Right renal cortex interstitium (tissue), 3 donors: ENCODE measurements at places on chromosomes 16 and 17.

GRCh38 chr17:17289701-17290100 lies 8.7 kb upstream of the COPS3 start:
- DNase-seq = no peak

DNA sequence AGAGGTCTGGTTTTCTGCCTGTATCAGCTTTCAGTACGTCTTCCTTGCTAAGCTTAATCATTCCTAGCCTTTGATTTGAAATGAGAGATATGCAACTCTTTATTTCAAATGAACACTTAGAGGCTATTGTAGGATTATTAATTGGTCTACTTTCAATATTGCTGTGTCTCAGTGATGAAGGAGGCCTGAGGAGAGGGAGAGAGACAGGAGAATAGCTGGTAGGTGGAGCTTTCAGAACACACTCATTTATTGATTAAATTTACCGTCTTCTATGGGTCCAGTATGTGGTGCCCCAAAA lies 187.0 kb downstream of the BCAS3 start:
- no peak for DNase-seq

DNA sequence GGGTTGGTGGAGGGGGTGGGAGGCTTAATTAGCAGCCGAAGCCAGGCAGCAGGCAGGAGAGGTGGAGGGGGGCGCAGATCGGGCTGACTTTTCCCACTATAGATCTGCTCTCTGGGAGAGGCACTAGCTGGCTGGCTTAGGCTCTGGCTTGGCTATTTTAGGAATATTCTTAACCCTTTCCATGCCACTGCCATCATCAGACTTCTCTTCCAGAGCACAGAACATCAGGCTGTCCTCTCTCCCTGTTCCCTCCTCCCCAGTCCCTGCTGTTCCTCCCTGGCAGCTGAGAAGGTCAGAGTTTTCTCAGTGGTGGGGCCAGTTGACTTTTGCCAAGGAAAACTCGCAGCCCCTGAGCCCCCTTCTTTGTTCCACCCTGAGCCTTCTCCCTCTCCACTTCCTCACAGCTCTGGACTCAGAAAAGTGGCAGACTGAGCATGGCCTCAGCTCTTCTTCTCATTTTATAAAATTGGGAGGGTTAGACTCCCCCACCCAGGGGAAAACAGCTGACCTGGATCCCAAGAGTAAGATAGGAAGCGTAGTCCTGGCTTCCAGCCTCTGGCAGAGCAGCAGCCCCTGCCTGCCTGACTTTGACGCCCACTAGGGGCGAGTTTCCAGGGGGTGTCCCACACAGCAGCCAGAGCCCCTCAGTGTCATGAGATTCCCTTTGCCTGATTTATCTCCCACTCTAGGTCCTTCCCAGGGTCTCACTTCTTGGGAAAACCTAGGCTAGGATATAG lies 9.9 kb upstream of the C1QL1 start:
- no peak for DNase-seq

DNA sequence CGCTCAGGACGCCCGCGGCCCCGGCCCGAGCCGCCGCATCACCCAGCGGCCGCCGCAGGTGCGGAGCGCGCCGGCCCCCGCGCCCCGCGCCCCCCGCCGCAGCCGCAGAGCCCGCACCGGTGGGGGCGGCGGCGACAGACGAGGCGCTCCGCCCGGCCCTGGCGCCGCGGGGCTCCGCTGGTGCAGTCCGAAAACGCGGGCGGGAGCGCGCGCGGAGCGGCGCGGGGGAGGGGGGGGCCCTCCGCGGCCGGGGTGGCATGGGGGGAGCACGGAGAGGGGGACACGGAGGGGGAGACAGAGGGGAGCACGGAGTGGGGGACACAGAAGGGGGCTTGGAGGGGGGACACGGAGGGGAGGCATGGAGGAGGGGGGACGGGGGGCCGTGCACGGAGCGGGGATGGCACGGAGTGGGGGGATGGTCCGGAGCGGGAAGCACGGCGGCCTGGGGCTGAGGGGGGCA lies at the start of gene AATK:
TSS of gene AATK (minus strand) at position 189 of the 460 bp plus-strand sequence. CDS start 229 bp downstream, outside the sequence.
- no peak for DNase-seq

GRCh38 chr16:30353438-30354129 lies 1.5 kb downstream of the CD2BP2 start:
- no peak for DNase-seq

DNA sequence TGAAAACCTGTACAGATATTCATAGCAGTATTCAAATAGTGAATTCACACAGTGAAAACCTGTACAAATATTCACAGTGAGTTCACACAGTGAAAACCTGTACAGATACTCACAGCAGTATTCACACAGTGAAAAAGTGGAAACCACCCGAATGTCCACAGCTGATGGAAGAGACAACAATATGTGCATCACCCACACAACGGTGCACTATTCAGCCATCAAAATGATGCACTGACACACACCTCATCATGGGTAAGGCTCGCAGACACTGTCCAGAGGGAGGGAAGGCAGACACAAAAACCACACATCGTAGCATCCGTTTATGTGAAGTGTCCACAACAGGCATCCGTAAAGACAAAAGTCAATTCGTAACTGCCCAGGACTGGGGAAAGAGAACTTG lies 100.9 kb downstream of the VPS53 start:
- no peak for DNase-seq

DNA sequence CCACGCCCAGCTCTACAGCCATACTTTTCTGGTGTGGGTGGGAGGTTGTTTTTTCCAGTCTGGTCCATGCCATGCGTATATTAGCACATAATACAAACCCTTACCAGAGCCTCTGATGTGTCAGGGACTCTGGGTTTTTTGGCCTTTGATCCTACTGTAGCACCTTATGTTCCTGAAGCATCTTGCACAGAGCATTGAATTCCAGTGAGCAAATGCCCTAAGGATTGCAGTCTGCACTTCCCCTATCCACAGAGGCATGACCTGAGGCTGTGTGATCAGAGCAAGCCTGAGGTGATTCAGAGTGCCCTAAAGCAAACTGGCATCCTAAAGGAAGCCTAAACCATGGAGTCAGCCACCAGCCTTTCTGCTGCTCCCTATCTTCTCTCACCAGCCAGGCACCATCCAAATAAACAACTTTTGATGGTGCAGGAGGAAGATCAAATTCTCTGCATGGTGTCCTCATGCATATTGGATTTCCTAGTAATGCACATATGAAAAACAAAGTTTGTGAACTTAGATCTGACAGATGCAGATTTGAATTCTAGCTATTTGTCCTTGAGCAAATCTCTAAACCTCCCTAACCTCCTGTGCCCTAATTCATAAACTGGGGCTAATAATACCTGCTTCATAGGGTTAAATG lies 41.2 kb upstream of the HAS3 start:
- no peak for DNase-seq

GRCh38 chr17:64002658-64003525 lies 4.7 kb downstream of the PRR29 start:
- no peak for DNase-seq

GRCh38 chr16:85400305-85401205 lies 212.6 kb upstream of the GSE1 start:
- DNase-seq = no peak

DNA sequence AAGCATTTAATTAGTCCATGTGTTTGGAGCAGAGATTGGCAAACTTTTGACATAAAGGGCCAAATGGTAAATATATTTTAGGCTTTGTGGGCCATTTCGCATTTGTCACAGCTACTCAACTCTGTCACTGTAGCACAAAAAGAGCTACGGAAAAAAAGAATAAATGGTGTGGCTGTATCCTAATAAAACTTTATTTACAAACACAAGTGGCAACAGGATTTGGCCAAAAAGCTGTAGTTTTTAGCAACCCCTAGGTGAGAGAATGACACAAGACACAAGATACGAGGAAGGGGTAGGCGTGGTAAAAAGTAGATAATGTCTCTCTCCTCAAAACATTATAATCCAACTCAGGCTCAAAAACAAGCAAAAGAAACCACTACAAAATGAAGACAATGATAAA lies 66.5 kb downstream of the TTC19 start:
- DNase-seq = no peak

DNA sequence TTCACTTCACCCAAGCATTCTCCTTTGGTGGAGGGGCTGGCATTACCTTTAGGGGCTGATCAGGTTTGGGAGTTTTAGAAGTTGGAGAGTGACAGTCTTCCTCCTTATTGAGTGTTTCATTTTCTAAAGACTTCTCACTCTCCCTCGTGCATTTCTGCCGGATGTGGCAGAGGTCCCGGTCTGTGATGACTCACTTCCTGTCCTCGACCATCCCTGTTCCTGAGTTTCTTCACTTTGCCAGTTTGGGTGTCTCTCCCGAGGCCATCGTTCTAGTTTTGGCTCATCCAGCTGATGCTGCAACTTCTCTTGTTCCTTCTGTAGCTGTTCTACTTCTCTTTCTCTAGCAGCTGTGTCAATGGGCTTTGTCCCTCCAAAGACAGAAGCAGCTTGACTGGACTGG lies 104.3 kb downstream of the PHKB start:
- no peak for DNase-seq

DNA sequence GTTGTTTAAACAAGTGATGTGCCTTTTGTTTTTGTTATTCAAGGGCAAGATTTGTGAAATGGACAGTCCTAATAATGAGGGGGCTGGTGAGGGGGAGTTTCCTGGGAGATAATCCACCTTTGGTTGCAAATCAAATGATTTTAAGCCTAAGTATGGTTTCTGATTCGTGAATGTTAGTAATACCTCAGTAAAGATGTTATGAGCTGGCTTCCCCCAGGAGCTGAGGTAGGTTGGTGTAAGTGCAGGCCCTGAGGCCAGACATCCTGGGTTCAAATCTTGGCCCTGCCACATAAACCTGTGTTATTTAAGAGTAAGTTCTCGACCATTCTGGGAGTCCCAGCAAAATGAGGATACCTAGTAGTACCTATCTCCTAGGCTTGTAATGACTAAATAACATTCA lies 1.5 kb downstream of the SNX29 start:
- DNase-seq = no peak

DNA sequence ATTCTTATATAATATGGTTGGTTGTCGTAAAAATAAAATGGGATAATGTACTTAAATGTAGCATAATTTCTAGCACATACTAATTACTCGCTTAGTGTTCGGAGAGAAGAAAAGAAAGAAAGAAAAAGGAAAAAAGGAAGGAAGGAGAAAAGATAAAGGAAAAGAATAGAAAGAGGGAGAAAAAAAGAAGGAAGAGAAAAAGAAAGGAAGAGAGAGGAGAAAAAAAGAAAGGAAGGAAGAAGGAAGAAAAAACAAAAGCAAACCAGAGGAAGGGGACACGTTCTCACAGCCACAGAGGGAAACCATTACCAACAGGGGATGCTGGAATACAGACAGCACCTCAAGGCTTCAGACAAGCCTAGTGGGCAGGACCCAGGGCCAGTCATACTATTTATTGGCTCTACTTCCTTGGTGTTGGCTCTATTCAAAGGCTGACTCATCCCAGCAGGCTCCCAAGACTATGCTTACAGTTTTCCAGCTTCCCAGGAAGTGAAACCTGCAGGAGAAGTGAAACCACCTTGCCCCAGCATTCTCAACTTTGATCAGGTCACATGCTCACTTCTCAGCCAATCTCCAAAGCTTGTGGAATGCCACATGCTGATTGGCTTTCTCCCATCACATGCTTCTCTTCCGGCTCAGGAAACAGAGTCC lies 273.5 kb upstream of the IRX5 start:
- no peak for DNase-seq

DNA sequence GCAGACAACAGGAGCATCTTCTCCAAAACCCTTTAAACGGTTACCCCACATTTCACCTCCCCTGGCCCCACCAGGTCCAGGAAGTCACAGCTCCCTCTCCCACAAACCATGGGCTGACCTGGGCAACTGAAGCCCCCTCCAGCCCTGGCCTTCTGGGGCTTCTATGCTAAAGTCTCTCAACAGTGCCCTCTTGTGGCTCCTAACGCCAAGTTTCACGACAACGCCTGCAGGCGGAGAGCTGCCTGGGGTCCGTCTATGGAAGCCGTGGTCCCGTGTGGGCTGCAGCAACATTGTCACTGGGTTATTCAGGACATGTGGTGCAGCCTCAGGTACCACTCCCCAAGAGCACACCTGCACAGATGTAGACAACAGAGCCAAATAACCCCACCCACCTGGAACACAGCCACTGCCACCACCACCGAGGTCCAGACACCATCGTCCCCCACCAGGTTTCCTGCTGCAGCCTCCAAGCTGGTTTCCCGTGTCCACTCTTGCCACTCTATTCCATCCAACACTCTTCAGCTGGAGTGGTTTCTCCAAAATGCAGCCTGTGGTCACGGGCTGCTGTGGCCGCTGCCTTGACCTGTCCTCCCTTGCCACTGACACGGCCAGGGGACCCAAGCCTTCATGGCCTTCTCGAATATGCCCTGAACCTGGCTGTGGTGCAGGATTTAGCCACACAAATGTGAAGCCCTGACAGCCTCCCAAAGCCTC lies 19.1 kb downstream of the C16orf95 start:
- no peak for DNase-seq

GRCh38 chr16:85514598-85515318 lies 98.4 kb upstream of the GSE1 start:
- no peak for DNase-seq

DNA sequence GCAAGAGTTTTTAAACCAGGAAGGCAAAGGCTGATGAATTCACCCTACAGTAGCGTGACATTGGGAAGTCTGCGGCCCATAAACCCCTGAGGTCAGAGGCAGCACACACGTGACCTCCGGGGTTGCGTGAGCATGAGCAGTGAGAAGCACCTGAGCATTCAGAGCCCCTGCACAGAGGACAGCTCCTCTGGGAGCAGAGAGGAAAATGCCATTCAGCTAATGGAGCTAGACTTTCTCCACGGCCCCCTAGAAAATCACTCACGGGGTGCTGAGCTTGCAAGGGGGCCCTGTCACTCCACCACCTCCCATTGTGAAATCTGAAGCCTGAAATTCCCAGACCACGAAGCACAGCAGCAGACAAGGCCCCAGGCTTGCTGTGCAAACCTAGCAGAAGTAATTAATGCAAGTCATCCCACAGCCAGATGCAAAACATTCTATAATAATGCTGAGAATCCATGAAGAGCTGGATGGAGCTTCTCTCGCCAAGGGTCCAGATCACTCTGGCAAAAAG lies 114.9 kb upstream of the RCVRN start:
- DNase-seq = peak; percentile 35

DNA sequence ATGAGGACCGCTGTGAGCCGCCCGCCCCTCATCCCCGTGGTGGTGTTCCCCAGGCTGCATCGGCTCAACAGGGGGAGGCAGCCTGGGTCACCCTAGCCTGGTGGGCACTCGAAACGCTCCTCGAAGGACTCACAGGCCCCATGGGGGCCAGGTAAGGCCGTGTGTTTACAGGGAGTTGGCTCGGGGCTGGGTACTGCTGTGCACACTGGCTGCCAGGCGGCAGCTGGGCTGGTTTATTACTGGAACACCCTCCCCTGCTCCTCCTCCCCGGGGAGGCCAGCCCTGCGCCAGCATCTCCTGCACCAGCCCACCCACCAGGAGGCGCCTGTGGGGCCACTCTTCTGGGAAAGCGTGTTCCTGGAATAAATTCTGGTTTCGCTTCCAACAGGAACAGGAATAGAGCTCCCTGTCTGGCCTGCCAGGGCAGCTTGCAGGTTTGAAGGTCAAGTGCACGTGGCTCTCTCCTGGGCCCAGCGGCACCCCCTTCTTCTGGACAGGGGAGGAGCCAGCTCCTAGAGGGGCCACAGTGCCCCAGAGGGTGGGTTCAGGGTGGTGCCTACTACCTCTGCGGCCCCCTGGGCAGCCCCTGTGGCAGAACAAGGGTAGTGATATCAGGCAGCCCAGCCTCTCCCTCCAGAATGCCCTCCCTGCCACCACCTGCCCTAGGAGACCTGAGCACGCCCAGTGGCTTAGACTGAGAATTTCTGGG lies 11.3 kb downstream of the MCRIP1 start:
- DNase-seq = no peak
